ENCODE measurements at places on chromosomes 2 and 18.

DNA sequence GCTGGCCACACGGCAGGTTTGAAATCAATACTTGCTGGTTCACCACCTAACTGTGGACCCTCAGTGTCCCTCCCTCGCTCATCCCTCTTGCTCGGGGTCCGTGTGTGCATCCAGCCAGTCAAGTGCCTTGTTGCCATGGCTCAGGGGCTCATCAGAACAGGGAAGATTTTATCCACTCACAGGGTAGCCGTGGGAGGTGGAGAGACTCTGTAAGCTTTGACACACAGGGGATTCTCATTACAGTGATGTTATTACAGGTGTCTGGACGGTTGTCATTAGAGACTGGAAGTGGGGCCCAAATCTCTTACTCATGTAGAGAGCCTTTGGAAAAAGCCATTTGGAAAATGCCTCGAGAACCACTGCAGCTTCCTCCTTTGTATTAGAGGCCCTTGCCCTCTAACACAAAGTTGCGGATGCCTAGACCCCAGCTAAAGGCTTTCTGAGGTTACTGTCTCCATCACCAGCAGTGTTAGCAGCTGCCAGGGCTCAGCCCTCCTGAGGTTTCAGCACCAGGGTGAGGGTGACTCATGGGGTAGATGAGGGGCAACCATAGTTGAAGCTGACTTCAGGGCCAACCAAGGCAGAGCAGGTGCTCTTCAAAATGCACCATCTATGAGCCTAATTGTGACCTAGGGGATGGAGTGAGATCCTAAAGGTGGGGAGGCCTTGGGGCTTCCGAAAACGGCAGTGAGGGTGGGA is 195.6 kb downstream of the CLIP4 start:
- no peak for DNase-seq
- no peaks in the 10 kb centered on the region for H3K36me3 ChIP-seq

DNA sequence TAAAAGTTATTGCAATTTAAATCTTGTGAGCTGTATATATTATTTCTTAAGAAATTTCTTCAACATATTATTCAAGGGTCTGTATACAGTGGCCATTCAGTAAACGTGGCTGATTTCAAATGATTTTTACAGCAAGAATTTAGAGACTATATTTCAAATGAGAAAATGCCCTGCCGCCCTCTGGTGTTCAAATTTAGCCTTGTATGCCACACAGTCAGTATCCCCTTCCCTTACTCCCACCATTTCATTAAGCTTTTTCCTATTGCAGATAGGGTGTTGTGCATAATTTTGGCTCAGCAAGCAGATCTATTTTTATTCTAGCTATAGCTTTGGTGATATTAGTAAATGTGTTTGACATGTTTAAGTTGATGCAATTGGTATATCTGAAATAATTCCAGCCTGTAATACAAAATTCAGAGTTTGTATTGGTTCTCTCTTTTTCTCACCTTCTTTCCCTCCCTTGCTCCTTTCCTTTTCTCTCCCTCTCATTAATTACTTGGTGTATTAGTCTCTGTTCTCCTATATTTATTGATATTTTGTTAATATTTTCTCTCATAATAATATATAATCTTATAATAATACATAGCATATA is 22.8 kb upstream of the SCN7A start:
- H3K4me1 ChIP-seq, result peaks cover 33% of the 10 kb centered on the region
- no peaks in the 10 kb centered on the region for H3K36me3 ChIP-seq
- no peak overlapping the region for H3K27ac ChIP-seq
- no peaks in the 10 kb centered on the region for H3K27me3 ChIP-seq

- H3K4me1 ChIP-seq, result peaks cover 26% of the 10 kb centered on the region
- no peak for DNase-seq
- H3K27me3 ChIP-seq, result no peaks in the 10 kb centered on the region
- H3K36me3 ChIP-seq, result no peaks in the 10 kb centered on the region
- H3K27ac ChIP-seq, result peak overlapping the region; percentile 46
- no peak overlapping the region for H3K4me3 ChIP-seq
Observed at GRCh38 chr18:434410-434809, 66.1 kb downstream of the COLEC12 start.

- H3K4me3 ChIP-seq, result no peak overlapping the region
- no peaks in the 10 kb centered on the region for H3K36me3 ChIP-seq
- H3K4me1 ChIP-seq, result no peaks in the 10 kb centered on the region
Observed at GRCh38 chr2:7280790-7281189, 363.6 kb downstream of the RNF144A start.

- no peaks in the 10 kb centered on the region for H3K27me3 ChIP-seq
- no peaks in the 10 kb centered on the region for H3K36me3 ChIP-seq
- no peak for DNase-seq
- no peak overlapping the region for H3K27ac ChIP-seq
- H3K4me3 ChIP-seq, result no peak overlapping the region
Observed at GRCh38 chr2:81304154-81304830, 999.7 kb upstream of the LRRTM1 start.

GRCh38 chr2:6236317-6236716 is 544.1 kb downstream of the SOX11 start:
- H3K36me3 ChIP-seq, result no peaks in the 10 kb centered on the region
- DNase-seq, result no peak
- H3K27me3 ChIP-seq, result no peaks in the 10 kb centered on the region

- peaks cover 10% of the 10 kb centered on the region for H3K4me1 ChIP-seq
- DNase-seq, result no peak
- no peaks in the 10 kb centered on the region for H3K36me3 ChIP-seq
- H3K27me3 ChIP-seq, result no peaks in the 10 kb centered on the region
- no peak overlapping the region for H3K27ac ChIP-seq
Observed at GRCh38 chr2:224749136-224749535, 33.0 kb upstream of the CCDC195 start.

DNA sequence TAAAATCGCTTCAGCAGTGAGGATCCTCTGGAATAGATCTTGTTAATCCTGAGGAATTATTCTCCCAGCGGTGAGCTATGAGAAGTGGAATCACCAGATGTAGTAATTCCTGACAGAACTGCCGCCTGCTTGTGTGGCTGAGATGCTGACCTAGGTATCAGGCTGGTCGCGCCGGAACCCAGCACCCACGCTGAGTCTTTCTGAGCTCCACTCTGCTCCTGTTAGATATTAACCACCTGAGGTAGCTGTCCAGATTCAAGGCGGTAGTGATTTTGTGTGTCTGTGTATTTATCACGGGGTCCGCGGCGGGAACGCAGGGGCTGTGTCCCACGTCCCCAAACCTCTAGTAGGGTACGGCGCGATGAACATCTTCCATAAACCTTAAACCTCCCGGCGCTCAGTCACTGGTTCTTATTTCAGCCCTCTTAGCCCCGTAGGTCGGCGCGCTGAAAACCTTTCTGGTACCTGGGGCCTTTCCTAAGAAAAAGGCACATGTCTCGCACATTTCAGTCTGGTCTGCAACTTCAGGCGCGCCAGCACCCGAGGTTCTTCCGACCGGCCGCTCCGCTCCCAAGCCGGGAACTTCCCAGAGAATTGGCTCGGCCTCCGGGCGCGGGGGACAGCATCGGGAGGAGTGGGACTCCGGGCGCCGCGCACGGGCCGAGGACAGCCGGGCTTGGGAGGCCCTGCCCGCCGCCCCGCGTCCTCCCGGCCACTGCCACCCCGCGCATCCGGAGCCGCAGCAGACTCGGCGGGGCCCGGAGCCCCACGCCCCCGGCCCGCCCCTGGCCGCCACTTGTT is 542 bp upstream of the CNNM3 start:
- DNase-seq, result no peak
- peaks cover 26% of the 10 kb centered on the region for H3K4me1 ChIP-seq
- peak overlapping the region; percentile 74 for H3K4me3 ChIP-seq

GRCh38 chr18:23690505-23691068 is 1.3 kb downstream of the LAMA3 start:
- no peak for DNase-seq
- H3K27ac ChIP-seq, result no peak overlapping the region
- peak overlapping the region; percentile 51 for H3K4me3 ChIP-seq
- H3K36me3 ChIP-seq, result no peaks in the 10 kb centered on the region

GRCh38 chr2:142562900-142563299 is 314.6 kb upstream of the KYNU start:
- DNase-seq, result peak; percentile 62
- no peaks in the 10 kb centered on the region for H3K27me3 ChIP-seq
- H3K4me3 ChIP-seq, result no peak overlapping the region
- H3K27ac ChIP-seq, result no peak overlapping the region
- no peaks in the 10 kb centered on the region for H3K4me1 ChIP-seq

DNA sequence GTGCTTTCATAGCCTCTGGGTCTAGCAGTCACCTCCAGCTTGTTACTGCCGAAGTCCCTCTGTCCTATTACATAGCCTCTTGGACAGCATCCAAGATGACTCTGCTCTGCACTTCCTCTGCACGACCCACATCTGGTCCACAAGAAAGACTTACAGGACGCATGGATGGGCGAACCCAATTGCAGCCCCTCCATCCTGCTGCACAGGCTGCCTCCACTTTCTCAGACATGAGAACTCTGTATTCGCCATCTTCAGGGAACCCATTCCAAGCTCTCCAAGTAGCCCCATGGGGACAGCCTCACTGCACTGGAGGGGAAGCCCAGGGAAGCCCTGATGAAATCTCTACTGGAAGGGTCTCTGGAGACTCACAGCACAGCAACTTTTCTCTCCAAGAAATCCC is 172.1 kb downstream of the GFPT1 start:
- peaks cover 22% of the 10 kb centered on the region for H3K36me3 ChIP-seq
- peaks cover 22% of the 10 kb centered on the region for H3K4me1 ChIP-seq
- no peak overlapping the region for H3K4me3 ChIP-seq
- DNase-seq, result no peak
- no peak overlapping the region for H3K27ac ChIP-seq
- no peaks in the 10 kb centered on the region for H3K27me3 ChIP-seq

DNA sequence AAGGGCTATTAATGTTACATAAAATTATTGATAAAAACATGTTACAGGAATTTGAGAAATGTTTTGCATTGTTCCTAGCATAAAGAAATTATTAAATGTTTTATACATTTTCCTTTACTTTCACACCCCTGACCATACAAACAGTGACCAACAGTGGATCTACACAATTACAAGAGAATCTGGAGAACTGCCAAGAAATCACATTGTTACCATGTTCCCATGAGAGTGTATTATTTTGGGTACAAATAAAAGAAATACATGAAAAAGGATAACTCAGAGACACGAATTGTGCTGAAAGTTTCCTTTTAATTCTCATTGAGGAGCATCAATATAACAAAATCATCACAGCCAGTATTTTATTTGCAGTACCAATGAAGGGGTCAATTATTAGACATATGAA is 150.1 kb downstream of the WDPCP start:
- no peak overlapping the region for H3K27ac ChIP-seq
- no peaks in the 10 kb centered on the region for H3K27me3 ChIP-seq
- no peak overlapping the region for H3K4me3 ChIP-seq
- peaks cover 2% of the 10 kb centered on the region for H3K36me3 ChIP-seq
- no peaks in the 10 kb centered on the region for H3K4me1 ChIP-seq

- H3K4me1 ChIP-seq, result peaks cover 21% of the 10 kb centered on the region
- H3K27ac ChIP-seq, result peak overlapping the region; percentile 83
- H3K27me3 ChIP-seq, result no peaks in the 10 kb centered on the region
Observed at GRCh38 chr2:5914811-5915611, 222.8 kb downstream of the SOX11 start.

DNA sequence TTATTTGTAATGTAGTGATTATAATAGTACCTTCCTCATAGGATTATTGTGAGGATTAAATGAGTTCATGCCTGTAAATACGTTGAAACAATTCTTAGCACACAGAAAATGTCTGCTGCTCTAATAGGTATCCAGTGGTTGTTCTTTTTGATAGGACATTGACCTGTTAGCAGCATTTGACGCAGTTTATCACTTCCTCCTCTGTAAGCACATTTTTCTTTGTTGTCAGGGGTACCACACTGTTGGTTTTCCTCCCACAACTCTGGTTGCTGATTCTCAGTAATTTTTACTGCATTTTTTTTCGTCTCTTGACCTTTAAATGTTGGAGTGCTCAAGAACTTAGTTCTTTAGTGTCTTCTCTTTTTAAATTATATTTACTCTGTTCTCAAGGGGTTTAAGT is 15.4 kb downstream of the PPM1B start:
- no peak overlapping the region for H3K4me3 ChIP-seq
- H3K36me3 ChIP-seq, result no peaks in the 10 kb centered on the region
- no peak for DNase-seq
- H3K27me3 ChIP-seq, result no peaks in the 10 kb centered on the region

DNA sequence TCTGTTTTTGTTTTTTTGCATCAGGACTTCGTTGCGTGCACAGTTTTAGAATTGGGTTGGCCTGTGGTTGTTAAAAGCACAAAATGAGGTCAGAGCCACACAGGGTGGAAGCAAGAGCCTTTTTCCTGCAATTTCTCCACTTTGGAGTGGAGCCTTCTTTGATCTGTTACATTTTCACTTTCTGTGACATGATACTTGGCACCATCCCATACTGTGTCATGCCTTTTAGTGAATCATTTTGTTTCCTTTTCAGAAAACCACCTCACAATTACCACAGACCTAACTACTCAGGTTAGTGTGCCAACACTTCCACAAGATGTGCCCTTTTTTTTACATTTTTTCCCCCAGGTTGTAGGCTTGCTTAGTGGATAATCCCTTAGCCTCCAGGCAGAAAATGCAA is 32.5 kb downstream of the MERTK start:
- no peak overlapping the region for H3K4me3 ChIP-seq
- peaks cover 2% of the 10 kb centered on the region for H3K36me3 ChIP-seq
- H3K27me3 ChIP-seq, result no peaks in the 10 kb centered on the region
- DNase-seq, result no peak
- peaks cover 20% of the 10 kb centered on the region for H3K4me1 ChIP-seq

GRCh38 chr2:120951693-120952092 is 216.0 kb downstream of the GLI2 start:
- H3K27me3 ChIP-seq, result no peaks in the 10 kb centered on the region
- H3K36me3 ChIP-seq, result peaks cover 14% of the 10 kb centered on the region
- DNase-seq, result no peak
- no peak overlapping the region for H3K4me3 ChIP-seq

DNA sequence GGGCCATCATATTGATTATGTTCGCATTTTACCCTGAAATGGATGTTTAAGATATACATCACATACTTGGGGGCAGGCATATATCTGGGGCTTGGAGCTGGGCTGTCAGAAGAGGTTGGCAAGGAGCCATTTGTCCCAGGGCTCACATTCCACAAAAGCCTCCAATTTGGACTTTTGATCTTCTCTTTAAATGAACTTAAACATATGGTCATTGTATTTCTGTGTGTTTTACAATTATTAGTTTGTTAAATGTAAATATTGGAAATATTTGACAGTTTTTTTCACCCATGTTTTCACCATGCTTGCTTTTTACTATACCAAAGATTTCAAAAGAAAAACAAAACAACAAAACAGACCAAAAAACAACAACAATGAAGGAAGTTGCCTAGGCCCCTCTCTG is 165.8 kb upstream of the MEIS1 start:
- H3K27ac ChIP-seq, result no peak overlapping the region
- H3K27me3 ChIP-seq, result peaks cover 4% of the 10 kb centered on the region
- no peaks in the 10 kb centered on the region for H3K4me1 ChIP-seq
- no peak overlapping the region for H3K4me3 ChIP-seq
- H3K36me3 ChIP-seq, result no peaks in the 10 kb centered on the region

- peaks cover 28% of the 10 kb centered on the region for H3K4me1 ChIP-seq
- DNase-seq, result no peak
- H3K4me3 ChIP-seq, result no peak overlapping the region
- peaks cover 78% of the 10 kb centered on the region for H3K27me3 ChIP-seq
Observed at GRCh38 chr18:903701-904100, 970 bp upstream of the ADCYAP1 start.

- no peak overlapping the region for H3K4me3 ChIP-seq
- H3K36me3 ChIP-seq, result no peaks in the 10 kb centered on the region
- H3K27ac ChIP-seq, result no peak overlapping the region
Observed at GRCh38 chr2:67950919-67951318, 111.9 kb downstream of the C1D start.
